T-cell (primary cell): ENCODE measurements at places on chromosomes 1 and 21.

- H3K4me3 ChIP-seq: no peak overlapping the region
- H3K27me3 ChIP-seq: no peaks in the 10 kb centered on the region
- DNase-seq: no peak
- H3K4me1 ChIP-seq: no peaks in the 10 kb centered on the region
Measured at GRCh38 chr1:200378096-200378495, 31.7 kb downstream of the ZNF281 start.

- H3K36me3 ChIP-seq: no peaks in the 10 kb centered on the region
- H3K4me3 ChIP-seq: no peak overlapping the region
- H3K27me3 ChIP-seq: no peaks in the 10 kb centered on the region
- H3K4me1 ChIP-seq: no peaks in the 10 kb centered on the region
Measured at GRCh38 chr1:8625981-8626898, 191.2 kb downstream of the RERE start.

- no peaks in the 10 kb centered on the region for H3K36me3 ChIP-seq
- H3K27ac ChIP-seq: no peak overlapping the region
- peaks cover 14% of the 10 kb centered on the region for H3K4me1 ChIP-seq
- no peak overlapping the region for H3K4me3 ChIP-seq
- H3K27me3 ChIP-seq: no peaks in the 10 kb centered on the region
Measured at GRCh38 chr1:230186003-230186863, 119.2 kb downstream of the GALNT2 start.

GRCh38 chr1:197129698-197130097 is 16.8 kb downstream of the ASPM start:
- no peaks in the 10 kb centered on the region for H3K27me3 ChIP-seq
- H3K4me1 ChIP-seq: no peaks in the 10 kb centered on the region
- DNase-seq: no peak
- no peak overlapping the region for H3K27ac ChIP-seq

DNA sequence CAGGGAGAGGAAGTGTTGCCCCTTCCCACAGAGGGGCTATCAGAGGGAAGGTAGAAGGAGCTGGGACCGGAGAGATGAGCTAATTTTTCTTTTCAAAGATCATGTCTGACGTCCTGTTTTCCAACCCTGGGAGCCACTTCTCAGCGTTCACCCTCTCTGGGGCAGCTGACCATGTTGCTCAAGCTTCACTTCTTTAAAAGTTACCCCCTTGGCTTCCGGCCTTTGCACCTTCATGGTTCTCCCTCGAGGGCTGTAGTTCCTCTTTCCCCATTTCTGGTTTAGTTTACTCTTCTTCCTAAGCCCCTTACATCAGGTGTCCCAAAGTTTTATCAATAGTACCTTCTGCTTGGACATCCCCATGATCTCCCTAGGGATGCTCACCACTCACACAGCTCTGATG is 23.8 kb upstream of the CSF1 start:
- H3K4me3 ChIP-seq: no peak overlapping the region
- H3K36me3 ChIP-seq: no peaks in the 10 kb centered on the region
- H3K27ac ChIP-seq: no peak overlapping the region
- DNase-seq: no peak
- H3K27me3 ChIP-seq: no peaks in the 10 kb centered on the region

DNA sequence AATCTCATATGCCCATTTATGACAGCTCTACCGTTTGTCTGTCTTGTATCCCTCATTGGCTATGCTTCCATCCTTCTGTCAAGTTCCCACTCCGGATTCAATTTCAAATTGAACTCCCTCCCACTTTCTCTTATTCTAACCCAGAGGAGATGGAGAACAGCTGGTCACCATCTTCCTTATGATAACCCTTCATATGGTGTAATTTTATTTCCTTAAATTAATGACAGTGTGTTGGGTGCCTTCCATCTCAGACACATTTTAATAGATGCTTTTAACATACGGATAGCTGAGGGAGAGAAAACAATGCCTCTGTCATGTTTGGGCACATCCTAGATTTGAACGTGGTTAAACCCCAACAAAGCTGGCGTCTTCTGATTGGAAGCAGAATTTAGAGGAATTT is 103.0 kb upstream of the PLXNA2 start:
- H3K36me3 ChIP-seq: no peaks in the 10 kb centered on the region
- H3K4me1 ChIP-seq: no peaks in the 10 kb centered on the region
- no peaks in the 10 kb centered on the region for H3K27me3 ChIP-seq
- no peak for DNase-seq
- H3K27ac ChIP-seq: no peak overlapping the region
- no peak overlapping the region for H3K4me3 ChIP-seq

DNA sequence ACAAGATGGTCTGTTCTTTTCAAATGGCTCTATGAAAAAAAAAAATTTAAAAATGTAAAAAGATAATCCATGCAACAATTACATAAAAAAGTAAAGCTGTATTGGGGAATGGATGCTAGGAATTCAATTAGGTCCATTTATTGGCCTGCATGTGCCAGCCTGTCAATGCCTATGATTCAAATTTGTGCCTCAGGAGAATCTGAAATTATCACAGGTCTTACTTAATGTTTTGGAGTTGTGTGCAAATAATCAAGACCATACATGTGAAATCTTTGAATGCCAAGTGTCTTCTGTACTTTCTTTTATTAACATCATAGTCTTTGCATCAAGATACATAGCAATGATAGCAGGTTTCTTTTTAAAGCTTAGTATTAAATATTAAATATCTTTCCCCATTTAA is 13.5 kb upstream of the KLHL12 start:
- no peak for DNase-seq
- H3K4me1 ChIP-seq: no peaks in the 10 kb centered on the region
- H3K27me3 ChIP-seq: peaks cover 2% of the 10 kb centered on the region
- no peak overlapping the region for H3K27ac ChIP-seq
- H3K4me3 ChIP-seq: no peak overlapping the region

- peak within 1 kb of the TSS; percentile 86 for H3K4me3 ChIP-seq
- H3K36me3 ChIP-seq: no peaks in the 10 kb centered on the region
- no peaks in the 10 kb centered on the region for H3K27me3 ChIP-seq
- H3K4me1 ChIP-seq: peaks cover 35% of the 10 kb centered on the region
- DNase-seq: peak; percentile 92
Measured at GRCh38 chr1:225881959-225882693, at the start of gene TMEM63A. Gene TMEM63A, minus strand, starts transcription at chr1:225882380. Its CDS starts 4,800 bp downstream, at chr1:225877580.

DNA sequence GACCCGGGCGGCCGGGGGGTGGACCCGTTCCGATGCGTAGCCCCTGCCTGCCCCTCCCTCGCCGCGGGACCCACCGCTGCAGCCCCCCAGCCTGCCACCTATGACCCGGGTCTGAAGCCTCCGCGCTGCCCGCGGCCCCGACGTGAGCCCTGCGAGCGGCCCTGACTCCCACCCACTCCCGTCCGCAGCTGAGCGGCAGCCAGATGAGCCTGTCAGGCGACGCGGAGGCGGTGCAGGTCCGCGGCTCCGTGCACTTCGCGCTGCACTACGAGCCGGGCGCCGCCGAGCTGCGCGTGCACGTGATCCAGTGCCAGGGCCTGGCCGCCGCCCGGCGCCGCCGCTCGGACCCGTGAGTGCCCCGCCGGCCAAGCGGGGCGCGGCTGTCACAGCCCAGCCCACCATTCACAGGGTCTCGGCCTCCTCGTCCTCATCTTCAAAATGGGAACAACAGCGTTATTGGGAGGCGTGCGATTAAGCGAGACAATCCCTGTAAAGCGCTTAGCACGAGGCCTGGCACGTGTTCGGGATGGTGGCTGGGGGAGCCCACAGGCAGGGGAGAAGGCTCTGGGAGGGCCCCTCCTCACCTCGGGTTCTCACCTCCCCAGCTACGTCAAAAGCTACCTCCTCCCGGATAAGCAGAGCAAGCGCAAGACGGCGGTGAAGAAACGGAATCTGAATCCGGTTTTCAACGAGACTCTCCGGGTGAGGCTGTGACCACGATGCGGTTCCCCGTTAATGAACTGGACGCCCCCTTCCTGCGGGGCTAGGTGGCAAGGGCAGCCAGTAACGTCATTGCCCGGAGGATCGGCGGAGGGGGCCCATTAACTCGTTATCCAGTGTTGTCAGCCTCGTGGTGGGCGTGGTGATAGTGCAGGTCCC is 8.2 kb downstream of the SYTL1 start:
- DNase-seq: no peak
- no peaks in the 10 kb centered on the region for H3K27me3 ChIP-seq
- H3K4me1 ChIP-seq: peaks cover 3% of the 10 kb centered on the region
- H3K36me3 ChIP-seq: peaks cover 29% of the 10 kb centered on the region
- no peak overlapping the region for H3K27ac ChIP-seq
- H3K4me3 ChIP-seq: no peak overlapping the region

GRCh38 chr1:100028765-100029164 is 59.0 kb downstream of the SLC35A3 start:
- no peak overlapping the region for H3K4me3 ChIP-seq
- no peaks in the 10 kb centered on the region for H3K27me3 ChIP-seq
- H3K27ac ChIP-seq: peak overlapping the region; percentile 37
- no peaks in the 10 kb centered on the region for H3K36me3 ChIP-seq
- H3K4me1 ChIP-seq: peaks cover 10% of the 10 kb centered on the region

DNA sequence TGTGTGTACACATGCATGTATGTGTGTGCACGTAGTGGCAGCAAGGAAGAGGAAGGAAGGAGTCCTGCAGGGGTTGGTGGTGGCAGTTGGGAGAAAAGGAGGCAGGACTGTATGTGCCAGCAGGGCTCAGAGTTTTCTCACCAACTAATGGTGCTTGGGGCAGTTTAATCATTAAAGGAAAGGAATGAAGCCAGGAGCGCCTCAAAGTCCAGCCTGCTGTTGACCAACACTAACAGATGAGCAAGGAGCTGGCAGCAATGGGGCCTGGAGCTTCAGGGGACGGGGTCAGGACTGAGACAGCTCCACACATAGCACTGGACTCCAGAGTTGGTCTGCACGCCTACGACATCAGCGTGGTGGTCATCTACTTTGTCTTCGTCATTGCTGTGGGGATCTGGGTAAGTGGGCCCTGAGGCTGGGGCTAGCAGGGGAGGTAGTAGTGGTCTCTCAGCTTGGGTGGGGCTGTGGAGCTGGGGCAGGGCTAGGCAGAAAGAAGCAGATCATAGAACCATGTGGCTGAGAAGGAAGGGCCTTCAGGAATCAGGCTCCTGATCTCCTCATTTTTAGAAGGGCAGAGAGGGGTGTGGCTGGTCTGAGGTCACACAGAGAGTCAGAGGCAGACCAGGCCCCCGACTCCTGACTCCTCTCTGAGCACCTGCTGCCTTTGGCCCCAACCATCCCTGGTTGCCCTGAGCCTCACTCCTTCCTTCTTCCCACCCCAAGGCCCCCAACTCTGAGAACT is at the start of gene SLC5A9:
Gene SLC5A9, plus strand, starts transcription at position 216 of the 742 bp plus-strand sequence. Its CDS starts 21 bp downstream, at position 237.
- DNase-seq: no peak
- no peak within 1 kb of the TSS for H3K27ac ChIP-seq
- no peak within 1 kb of the TSS for H3K4me3 ChIP-seq
- H3K36me3 ChIP-seq: no peaks in the 10 kb centered on the region
- peaks cover 19% of the 10 kb centered on the region for H3K4me1 ChIP-seq
- no peaks in the 10 kb centered on the region for H3K27me3 ChIP-seq

GRCh38 chr1:222924136-222924706 is 109.4 kb downstream of the DISP1 start:
- H3K4me3 ChIP-seq: no peak overlapping the region
- no peaks in the 10 kb centered on the region for H3K36me3 ChIP-seq
- no peak for DNase-seq
- H3K4me1 ChIP-seq: no peaks in the 10 kb centered on the region

DNA sequence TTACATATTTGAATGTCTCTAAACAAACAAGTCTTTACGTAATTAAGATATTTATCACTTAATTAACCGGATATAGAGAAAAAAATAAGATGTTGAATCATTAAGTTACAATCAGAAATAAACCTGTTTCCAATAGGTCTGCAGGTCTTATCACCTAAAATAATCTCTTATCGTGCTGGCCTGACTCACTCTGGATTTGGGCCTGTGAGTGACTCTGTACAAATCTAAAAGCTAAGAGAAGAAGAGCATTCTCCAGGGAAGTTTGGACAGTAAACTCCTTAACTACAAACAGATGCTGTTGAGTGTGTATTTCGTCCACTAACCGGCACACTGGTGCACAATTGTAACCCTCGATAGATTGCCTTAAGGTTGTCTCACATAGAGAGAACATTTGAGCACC is 25.3 kb downstream of the CEP104 start:
- no peak overlapping the region for H3K4me3 ChIP-seq
- H3K36me3 ChIP-seq: peaks cover 17% of the 10 kb centered on the region
- H3K27me3 ChIP-seq: no peaks in the 10 kb centered on the region

- no peaks in the 10 kb centered on the region for H3K36me3 ChIP-seq
- H3K4me1 ChIP-seq: no peaks in the 10 kb centered on the region
- H3K27ac ChIP-seq: no peak overlapping the region
Measured at GRCh38 chr1:184101141-184101540, 49.6 kb downstream of the TSEN15 start.

GRCh38 chr1:237444120-237444790 is 402.3 kb downstream of the RYR2 start:
- H3K27me3 ChIP-seq: no peaks in the 10 kb centered on the region
- H3K27ac ChIP-seq: no peak overlapping the region
- DNase-seq: no peak
- no peaks in the 10 kb centered on the region for H3K4me1 ChIP-seq
- H3K4me3 ChIP-seq: no peak overlapping the region
- no peaks in the 10 kb centered on the region for H3K36me3 ChIP-seq

DNA sequence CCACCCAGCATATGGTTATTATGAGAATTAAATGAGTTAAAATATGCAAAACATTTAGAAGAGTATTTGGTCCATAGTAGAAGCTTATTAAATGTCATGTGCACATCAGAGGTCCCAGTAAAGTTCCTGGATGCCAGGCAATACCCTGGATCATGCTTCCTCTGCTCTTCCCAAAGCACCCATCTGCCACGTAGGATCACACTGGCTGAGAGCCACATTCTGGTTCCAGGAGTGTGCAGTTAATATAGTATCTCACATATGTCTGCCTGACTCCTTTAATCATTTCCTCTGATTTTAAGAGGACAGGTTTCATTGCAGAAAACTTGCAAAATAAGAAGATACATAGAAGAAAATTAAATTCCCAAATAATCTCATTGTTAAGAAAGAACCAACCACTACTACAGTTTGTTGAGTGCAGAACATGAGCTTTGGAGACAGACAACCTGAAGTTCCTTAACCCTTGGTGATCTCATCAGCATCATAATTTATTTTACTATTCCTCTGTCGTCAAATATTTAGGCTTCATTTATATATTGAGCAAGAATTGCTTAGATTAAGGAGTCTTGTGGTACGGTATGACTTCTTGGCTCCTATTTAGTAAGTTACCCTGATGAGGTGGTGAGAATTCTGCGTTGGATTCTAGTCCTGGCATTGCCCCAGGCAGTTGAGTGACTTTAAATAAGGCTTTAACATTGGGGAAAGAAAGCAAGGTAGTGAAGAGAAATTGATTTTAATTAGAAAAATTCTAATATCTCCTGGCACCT is 12.3 kb downstream of the SGIP1 start:
- DNase-seq: no peak
- no peaks in the 10 kb centered on the region for H3K27me3 ChIP-seq
- no peaks in the 10 kb centered on the region for H3K36me3 ChIP-seq
- no peak overlapping the region for H3K27ac ChIP-seq
- no peak overlapping the region for H3K4me3 ChIP-seq
